ENCODE measurements at places on chromosomes 11 and 22.

- no peak for DNase-seq
Observed at GRCh38 chr22:26127556-26127955, 41.7 kb upstream of the SEZ6L start.

GRCh38 chr11:64804346-64805210, 1.6 kb upstream of the MAP4K2 start:
- no peak for DNase-seq

DNA sequence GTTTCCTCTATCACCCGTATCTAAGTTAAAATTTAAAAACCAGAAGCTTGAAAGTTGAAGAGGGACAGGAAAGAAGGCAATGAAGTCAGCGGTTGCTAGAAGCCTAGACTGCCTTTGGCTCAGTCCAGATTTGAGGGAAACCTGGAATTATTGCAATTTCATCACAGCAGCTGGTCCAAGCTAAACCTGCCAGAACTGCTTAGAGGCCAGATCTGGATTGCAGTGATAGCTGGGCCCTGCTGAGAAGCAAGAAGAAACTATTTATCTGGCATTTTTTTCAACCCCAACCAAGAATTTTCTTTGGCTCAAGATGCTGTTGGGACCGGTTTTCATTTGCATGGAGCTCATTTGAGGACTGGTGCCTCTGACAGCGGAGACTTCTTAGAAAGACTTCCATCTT, 121.5 kb upstream of the TEAD1 start:
- no peak for DNase-seq

GRCh38 chr11:119167933-119168332, 592 bp upstream of the NLRX1 start:
- no peak for DNase-seq

- no peak for DNase-seq
Observed at GRCh38 chr11:57649826-57650738, at the start of gene YPEL4. Gene YPEL4 (minus strand): TSS chr11:57649912. CDS start chr11:57647107, 2,805 bp downstream.

DNA sequence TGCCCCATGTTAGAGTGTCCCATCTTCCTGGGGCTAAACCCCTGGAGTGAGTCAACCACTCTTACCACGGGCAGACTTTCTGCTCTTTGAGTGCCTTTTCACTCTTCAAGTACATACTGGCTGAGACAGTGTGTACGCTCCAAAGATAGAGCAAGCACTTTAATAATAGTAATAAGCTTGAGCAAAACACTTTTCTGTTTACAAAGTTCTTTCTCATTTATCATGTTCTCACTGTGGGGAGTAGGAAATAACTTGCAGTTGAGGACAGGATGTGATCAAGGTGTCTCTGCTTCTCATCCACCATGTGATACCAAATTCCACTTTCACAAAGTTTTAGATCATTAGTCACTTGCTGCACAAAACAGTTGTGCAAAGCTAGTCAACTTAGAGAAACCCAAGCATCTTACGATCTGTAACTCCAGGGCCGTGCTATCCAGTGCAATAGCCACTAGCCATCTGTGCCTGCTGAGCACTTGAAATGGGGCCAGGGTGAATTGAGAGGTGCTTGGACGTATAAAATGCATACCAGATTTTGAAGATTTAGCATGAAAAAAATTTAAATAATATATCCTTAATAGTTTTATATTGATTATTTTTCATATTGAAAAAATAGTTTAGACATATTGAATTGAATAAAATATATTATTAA, 135.3 kb downstream of the KIF18A start:
- no peak for DNase-seq

- DNase-seq, result no peak
Observed at GRCh38 chr11:35681163-35681767, 18.7 kb downstream of the TRIM44 start.

GRCh38 chr11:34680206-34680605, 59.3 kb downstream of the EHF start:
- no peak for DNase-seq

- DNase-seq, result no peak
Observed at GRCh38 chr22:47569389-47570299, 807.2 kb downstream of the TBC1D22A start.

GRCh38 chr22:33853200-33854097, 66.8 kb downstream of the LARGE1 start:
- DNase-seq, result no peak

DNA sequence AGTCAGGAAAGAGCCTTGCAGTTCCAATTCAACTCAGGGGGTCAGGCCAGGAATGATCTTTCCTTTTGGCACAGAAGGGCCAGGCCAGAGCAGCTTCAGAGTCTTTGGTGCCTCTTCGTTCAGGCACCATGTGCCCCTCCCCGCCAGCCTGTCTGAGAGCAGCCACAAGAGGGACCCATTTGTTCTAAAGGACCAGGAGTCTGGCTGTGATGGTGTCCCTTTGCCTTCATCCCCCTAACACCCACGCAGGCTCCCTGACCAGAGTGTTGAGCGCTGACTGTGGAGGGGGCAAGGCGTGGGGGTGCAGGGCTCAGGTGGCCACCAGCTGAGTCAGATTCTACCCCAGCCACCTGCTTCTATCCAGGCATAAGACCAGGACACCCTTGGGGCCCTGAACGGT, 156.4 kb downstream of the TTC17 start:
- DNase-seq, result no peak

DNA sequence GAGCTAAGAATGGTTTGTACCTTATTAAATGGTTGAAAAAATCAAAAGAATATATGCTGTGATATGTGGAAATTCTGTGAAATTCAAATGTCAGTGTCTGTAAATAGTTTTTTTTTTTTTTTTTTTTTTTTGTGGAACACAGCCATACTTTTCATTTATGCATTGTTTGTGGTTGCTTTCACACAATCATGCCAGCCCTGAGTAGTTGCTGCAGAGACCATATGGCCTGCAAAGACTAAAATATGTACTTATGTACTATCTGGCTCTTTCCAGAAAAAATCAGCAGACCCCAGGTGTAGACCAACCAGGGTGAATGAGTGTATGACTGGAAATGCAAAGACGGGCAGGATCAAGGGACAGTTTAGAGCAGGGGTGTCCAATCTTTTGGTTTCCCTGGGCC, 98.3 kb downstream of the PTPRJ start:
- no peak for DNase-seq

- no peak for DNase-seq
Observed at GRCh38 chr11:77232242-77232641, 69.2 kb downstream of the GDPD4 start.

- DNase-seq, result no peak
Observed at GRCh38 chr22:49286181-49286760, 541.4 kb downstream of the BRD1 start.

DNA sequence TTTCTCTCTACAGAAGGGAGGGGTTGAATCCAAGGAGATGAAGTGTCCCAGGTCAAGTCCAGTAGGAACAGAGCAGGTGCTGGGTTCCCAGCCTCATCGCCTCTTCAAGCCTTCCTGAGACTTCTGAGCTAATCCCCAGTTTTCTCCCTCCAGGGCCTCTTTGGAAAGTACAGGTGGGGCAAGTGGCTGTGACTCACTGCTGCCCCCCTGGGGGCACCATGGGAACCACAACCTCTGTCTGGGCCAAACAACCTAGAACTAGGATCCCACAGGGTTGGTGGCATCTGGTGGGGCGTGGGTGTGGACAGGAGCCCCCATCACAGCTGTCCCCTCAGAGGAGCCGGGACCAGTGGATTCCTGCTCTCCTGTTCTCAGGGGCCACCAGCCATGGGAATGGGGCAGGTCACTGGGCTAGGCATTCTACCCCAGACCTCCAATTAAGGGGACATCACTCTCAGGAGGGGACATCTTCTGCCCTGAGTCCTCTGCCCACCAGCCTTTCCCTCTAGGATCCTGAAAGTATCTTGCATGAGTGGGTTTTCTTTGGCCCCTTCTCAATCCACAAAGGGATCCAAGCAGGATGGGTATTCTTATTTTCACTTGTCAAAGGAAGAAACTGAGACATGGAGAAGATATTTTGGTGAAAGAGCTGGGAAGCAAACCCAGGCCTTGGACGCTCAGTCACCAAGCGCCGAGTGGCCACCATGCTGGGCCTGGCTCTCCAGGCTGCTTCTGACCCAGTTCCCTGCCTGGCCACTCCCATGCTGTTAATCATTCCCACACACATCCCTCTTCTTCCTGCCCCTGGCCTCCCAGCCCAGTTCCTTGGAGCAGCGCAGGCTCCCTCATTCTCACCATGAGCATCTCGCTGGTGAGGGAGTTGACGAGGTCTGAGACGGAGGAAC, 23.8 kb downstream of the LRRC10B start:
- peak; percentile 45 for DNase-seq

GRCh38 chr11:35798423-35798822, 135.8 kb downstream of the TRIM44 start:
- no peak for DNase-seq

Measured in stimulated activated CD4-positive, alpha-beta T cell treated with anti-CD3 and anti-CD28 coated beads, Interleukin-2, amount 100 ng/mL, for 48 hours (primary cell).